Smooth muscle cell of bladder (primary cell): ENCODE measurements at places on chromosomes 5 and 9. TPM values are rescaled to one million over a fixed set of nuclear protein-coding genes. Genes with fewer than 3 reads are reported as not detected.

The MELK gene
- 5.0 and 6.0 TPM in 2 replicates for total RNA-seq

The ELOVL7 gene
- under 0.01 and 0.09 TPM in 2 replicates for total RNA-seq

The FCN2 gene
- total RNA-seq = not detected in 2 replicates

The GLRA1 gene
- not detected in 2 replicates for total RNA-seq

The RAI14 gene
- total RNA-seq = 131 and 132 TPM in 2 replicates

The TMEM171 gene
- 0.46 and 1.1 TPM in 2 replicates for total RNA-seq

The DNAI1 gene
- not detected in 2 replicates for total RNA-seq

The CIZ1 gene
- 12.8 and 18.8 TPM in 2 replicates for total RNA-seq

The ARRDC3 gene
- total RNA-seq = 90.1 and 126 TPM in 2 replicates

The LECT2 gene
- total RNA-seq = not detected in 2 replicates
